Tracheal epithelial cell (primary cell): ENCODE measurements at places on chromosomes 11 and 22. TPM values are rescaled to one million over a fixed set of nuclear protein-coding genes. Genes with fewer than 3 reads are reported as not detected.

The SCGB2A2 gene
- total RNA-seq, result not detected in 2 replicates

The SCN4B gene
- total RNA-seq, result 0.43 and 3.4 TPM in 2 replicates

The CRYBB3 gene
- total RNA-seq, result not detected in 2 replicates

The ZNRD2 gene
- 63.3 and 88.9 TPM in 2 replicates for total RNA-seq

The LDLRAD3 gene
- 11.7 and 12.3 TPM in 2 replicates for total RNA-seq

The WBP2NL gene
- total RNA-seq, result under 0.01 TPM in 1 of 2 replicates, not detected in the other

The JHY gene
- total RNA-seq, result 1.4 and 1.5 TPM in 2 replicates

The DENND6B gene
- 0.96 and 1.7 TPM in 2 replicates for total RNA-seq

The CHRNA10 gene
- total RNA-seq, result 0.48 TPM in 1 of 2 replicates, not detected in the other
